ENCODE measurements at places on chromosomes 3 and 15.

DNA sequence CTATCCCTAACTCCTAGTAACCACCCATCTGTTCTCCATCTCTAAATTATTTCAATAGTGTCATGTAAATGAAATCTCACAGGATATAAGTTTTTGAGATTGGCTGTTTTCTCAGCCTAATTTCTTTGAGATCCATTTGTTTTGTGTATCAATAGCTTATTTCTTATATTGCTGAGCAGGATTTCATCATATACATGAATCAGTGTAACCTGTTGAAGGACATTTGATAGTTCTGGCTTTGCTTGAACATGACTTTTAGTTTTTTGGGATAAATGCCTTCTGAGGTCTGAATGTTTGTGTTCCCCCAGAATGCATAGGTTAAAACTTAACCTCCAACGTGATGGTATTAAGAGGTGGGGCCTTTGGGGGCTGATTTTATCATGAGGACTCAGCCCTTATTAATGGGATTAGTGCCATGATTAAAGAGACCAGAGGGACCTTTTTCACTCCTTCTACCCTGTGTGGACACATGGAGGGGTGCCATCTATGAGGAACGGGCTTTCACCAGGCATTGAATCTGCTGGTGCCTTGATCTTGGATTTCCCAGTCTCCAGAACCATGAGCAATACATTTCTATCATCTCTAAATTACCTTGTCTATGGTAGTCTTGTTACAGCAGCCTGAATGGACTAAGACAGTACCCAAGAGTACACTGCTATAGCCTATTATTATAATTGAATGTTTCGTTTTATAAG lies 118.3 kb downstream of the FNDC3B start:
- no peak for DNase-seq

- DNase-seq: no peak
Observed at GRCh38 chr15:72341361-72341760, 21.4 kb upstream of the CELF6 start.

DNA sequence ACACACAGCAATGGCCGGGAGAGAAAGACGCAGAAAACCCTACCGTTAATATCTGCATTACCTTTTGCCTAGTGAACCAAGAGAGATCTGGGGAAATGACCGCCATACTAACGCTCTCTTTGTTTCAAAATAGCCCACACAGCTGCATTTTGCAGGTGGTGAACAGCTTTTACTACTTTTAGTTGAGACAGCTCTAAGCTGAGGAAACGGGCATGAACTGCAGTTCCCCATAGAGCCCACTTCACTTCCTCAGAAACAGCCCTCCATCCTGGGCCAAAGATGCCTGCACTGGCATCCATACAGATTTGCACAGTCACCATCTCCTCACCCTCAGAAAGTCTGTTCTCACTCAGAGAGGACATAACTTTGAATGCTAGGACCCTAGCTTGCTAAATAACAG lies 45.0 kb downstream of the ZNF860 start:
- DNase-seq: peak; percentile 13

DNA sequence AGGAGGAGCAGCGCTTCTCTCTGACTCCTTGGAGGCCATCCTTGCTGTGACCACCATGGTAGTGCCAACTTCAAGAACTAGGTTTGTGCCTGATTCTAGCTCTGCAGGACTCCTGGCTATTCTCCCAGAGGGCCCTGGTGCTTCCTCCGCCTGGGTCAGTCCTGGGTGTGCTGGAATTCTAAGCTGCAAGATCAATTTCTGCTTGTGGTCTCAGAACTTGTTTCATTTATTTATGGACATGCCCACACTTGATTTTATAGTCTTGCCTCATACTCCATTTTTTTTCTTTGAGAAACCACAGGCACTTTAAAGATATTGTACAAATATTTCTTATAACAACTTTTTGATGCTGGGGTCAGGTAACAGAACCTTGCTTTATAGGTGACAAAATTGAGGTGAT lies 87.6 kb downstream of the PDCD6IP start:
- no peak for DNase-seq

DNA sequence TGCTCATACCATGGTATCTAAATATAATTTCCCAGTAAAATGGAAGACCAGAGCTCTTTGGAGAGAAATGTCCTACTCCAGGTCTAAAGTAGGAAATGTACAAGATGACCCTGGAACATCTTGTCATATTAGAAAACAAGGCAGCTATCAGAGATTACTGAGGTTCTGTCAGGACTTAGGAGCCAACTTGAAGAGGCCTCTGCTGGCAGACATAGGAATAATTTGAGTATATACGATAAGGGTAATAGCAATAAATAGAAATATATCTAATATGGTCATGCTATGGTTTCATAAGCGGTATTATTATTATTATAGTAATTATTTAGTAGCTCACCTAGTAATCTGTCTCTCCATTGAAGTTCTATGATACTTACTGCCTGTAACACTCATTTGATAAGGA lies 224.2 kb downstream of the SOX2 start:
- DNase-seq: no peak

- DNase-seq: no peak
Observed at GRCh38 chr3:139537795-139538621, 1.5 kb downstream of the RBP1 start.

- peak; percentile 54 for DNase-seq
Observed at GRCh38 chr3:194204042-194204987, 68.4 kb downstream of the HES1 start.

DNA sequence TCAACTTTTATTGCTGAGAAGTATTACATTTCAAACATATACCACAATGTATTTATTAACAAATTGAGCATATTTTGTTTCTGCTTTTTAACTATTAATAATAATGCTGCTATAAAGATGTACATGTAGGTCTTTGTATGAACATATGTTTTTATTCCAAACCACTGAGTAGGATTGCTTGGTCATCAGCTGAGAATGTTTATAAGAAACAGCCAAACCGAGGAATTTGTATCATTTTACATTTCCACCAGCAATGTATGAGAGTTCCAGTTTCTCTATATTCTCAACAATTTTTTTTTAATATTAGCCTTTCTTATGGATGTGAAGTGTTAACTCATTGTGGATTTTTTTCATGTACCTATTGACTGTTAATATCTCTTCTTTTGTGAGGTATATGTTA lies 119.5 kb upstream of the MDFIC2 start:
- DNase-seq: no peak

- no peak for DNase-seq
Observed at GRCh38 chr15:74460298-74460697, 662 bp downstream of the UBL7 start.

- no peak for DNase-seq
Observed at GRCh38 chr3:110307065-110307809, 764.4 kb upstream of the NECTIN3 start.

- DNase-seq: peak; percentile 87
Observed at GRCh38 chr3:69739204-69740102, at the start of gene MITF. Gene MITF (plus strand): TSS chr3:69739464. CDS start chr3:69739598, 134 bp downstream.

DNA sequence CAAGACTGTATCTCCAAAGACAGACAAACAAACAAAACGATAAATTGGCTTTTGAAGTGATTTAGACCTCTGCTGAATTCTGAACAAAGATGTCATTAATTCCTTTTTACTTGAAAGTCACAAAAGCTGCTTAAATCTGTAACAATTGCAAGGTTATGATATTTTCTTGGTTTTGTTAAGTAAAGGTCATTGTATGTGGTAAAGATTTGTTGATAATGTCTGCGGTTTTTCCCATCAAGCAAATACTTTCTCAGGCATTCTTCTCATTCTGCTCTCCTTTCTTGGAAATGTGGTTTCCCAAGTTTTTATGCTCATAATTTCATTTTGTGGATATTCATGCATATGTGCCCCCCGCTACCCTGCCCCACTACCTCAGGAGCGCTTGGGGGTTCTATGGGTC lies 116.5 kb downstream of the SLMAP start:
- DNase-seq: no peak

DNA sequence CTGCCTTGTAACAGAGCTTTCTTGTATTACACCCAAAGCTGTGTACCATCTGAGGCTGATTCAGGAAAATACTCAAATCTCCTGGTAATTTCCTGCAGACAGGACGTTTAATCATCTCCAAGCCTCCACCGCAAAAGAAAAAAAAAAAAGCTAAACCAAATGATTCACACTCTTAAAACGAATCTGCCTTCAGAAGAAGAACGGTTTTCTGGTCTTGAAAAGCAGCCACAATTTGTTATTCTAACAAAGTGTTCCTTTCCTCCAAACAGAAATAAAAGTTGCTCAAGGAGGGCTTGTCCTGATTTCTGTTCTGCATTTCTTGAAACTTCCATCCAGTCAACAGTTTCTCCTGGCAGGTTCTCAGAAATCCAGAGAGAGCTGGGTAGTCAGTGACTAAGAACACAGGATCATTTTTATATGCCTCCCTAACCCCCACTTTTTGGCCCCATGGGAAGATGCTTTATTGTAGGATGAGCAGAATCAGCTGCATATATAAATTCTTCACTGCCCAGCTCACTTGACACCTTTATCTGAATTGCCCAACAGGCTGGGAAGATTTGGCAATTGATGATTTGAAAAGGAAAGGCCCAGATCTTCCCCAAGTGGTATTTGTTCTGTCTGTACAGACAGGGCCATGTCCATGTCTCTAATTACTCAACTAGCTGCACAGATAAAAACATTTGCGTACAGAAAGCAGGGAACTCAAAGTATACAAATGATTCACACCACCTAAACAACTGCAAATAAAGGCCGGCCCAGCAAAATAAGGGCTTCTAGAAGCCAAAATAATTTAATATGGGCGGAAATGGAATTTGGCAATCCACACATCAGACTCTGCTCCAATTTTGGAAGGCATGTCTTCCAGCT lies 41.0 kb upstream of the PRICKLE2 start:
- DNase-seq: no peak

- DNase-seq: no peak
Observed at GRCh38 chr3:131735544-131735943, 232.8 kb upstream of the MRPL3 start.

DNA sequence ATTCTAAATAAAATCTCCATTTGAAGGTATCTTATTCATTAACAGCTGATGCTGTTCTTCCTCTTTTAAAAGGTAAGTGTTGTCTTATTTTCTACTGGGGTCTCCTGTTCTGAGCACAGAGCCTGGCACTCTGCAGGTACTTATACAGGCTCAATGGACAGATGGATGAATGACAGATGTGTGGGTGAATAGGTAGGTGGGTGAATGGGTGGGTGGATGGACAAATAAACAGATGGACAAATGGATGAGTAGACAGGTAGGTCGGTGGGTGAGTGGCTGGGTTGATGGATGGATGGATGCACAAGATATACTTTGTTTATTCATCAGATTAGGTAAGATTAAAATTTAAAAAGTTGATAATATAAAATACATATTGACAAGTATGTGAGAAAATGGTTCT lies 53.5 kb downstream of the SLC41A3 start:
- no peak for DNase-seq

GRCh38 chr3:119177321-119177720 lies 3.9 kb downstream of the UPK1B start:
- no peak for DNase-seq

DNA sequence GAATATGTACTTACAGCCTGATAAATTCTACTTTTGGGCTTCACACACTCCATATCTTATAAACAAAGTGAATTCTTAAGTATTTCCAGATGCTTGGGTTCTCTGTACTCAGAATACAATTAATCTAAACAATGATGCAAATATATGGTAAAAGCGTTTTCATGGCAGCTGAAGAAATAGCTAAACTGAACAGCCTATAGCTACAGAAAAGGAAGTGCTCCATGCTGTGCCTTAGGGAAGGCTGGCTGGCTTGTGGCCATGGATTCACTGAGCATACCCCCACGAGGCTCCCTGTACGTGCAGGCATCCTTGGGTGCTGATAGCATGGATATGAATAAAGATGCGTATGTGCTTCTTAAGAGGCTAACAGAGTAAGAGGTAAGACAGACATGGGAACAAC lies 264.0 kb downstream of the KLF13 start:
- no peak for DNase-seq

- DNase-seq: peak; percentile 26
Observed at GRCh38 chr3:150407808-150408220, 284 bp upstream of the TSC22D2 start.

GRCh38 chr3:55691141-55691540 lies 204.0 kb upstream of the WNT5A start:
- no peak for DNase-seq

DNA sequence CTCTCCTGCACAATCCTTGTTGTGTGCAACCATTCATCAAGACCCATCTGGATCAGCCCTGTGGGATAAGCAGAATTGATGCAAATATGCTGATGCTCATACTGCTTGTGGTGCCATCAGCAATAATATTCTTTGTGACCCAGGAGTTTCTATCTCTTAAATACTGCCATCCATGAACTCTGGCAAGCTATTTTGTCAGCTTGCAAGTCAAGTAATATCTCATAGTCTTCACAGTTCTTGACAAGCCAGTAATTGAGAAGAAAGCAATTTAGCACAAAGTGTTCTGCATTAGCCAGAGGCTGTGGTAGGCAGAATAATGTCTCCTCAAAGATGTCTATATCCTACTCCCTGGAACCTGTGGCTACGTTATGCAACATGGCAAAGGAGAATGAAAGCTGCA lies 49.0 kb downstream of the SPATA16 start:
- no peak for DNase-seq

DNA sequence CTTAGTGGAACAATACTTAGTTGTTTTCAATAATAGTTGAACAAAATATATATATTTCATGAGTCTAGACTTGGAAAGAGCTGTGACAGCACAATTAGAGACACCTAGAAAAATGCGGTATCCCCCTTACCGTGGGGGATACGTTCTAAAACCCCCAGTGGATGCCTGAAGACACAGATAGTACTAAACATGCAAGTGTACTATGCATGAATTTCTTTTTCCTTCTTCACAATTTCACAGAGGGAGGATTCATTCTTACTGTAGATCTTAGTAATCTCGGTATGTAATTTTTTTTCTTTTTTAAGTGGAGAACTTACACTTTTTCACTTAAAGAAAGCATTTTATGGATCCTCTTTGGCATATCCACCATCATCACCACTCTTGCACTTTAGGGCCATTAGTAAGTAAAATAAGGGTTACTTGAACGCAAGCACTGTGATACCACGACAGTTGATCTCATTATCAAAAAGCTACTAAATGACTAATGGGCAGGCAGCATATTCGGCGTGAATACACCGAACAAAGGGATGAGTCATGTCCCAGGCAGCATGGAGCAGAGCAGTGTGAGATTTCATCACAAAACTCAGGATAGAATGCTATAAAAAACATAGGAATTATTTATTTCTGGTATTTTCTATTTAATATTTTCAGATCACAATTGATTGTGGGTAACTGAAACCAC lies 72.3 kb upstream of the ZNF280D start:
- no peak for DNase-seq

- DNase-seq: no peak
Observed at GRCh38 chr3:122996038-122996580, 31.5 kb downstream of the SEMA5B start.

DNA sequence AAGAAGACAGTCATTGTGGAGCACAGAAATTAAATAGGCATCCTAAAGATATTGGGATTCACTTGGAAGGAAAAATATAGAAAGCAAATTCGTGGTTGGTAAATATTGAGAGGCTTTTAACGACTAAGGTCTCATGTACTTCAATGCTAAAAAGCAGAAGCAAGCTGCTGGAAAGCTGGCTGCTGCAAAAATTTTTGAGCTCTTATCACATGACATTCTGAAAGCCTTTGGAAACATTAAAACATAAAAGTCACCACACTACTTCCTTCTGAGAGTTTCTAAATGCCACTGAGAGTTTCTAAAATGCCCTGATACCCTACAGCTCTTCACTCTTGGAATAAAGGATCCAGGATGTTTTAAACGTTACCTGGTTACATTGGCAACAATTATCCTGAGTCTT lies 39.0 kb upstream of the CBLB start:
- peak; percentile 80 for DNase-seq

- no peak for DNase-seq
Observed at GRCh38 chr3:120683213-120683612, 1.2 kb upstream of the HGD start.

GRCh38 chr3:149626671-149627070 lies 31.2 kb downstream of the WWTR1 start:
- DNase-seq: no peak

- no peak for DNase-seq
Observed at GRCh38 chr15:48609486-48609885, 36.0 kb downstream of the FBN1 start.
